Caudate nucleus (tissue), 63 donors: ENCODE measurements at places on chromosomes 3 and 15.

DNA sequence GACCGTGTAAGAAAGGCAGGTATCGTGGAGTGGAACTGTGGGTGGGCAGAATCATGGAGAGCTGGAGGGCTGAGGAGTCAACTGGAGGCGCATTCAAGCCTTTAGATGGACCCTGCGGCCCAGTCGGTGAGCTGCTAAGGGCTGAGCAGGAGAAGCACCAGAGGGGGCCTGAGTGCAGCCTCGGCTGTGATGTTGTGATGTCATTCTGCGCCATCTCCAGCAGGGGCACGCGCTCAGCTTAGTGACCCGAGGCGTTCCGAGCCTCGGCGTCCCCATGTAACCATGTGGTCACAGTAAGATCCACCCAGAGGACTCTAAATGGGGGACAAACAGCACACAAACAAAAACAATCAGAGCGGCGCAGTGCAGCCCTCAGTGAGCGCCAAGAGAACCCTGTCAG, 76.8 kb downstream of the VGLL4 start:
- DNase-seq: no peak

GRCh38 chr3:128501431-128501830, 8.4 kb upstream of the GATA2 start:
- DNase-seq: no peak

DNA sequence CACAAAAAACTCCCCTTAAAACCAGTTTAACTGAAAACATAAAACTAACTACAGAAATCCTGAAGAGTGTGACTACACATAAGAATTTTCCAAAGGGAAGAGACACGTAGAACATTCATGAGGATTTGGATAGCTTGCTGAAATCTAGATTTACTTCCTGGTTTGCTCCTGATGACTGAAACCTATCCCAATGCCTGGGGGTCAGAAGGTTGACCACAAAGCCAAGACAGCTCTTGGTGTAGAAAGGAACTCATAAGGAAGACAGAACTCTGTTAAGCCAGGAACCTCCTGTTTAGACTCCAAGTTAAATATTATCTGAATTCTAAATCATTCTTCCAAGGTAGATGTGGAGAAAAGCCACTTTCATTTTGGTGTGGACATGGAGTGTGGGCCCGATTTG, 92.8 kb downstream of the TFG start:
- no peak for DNase-seq

DNA sequence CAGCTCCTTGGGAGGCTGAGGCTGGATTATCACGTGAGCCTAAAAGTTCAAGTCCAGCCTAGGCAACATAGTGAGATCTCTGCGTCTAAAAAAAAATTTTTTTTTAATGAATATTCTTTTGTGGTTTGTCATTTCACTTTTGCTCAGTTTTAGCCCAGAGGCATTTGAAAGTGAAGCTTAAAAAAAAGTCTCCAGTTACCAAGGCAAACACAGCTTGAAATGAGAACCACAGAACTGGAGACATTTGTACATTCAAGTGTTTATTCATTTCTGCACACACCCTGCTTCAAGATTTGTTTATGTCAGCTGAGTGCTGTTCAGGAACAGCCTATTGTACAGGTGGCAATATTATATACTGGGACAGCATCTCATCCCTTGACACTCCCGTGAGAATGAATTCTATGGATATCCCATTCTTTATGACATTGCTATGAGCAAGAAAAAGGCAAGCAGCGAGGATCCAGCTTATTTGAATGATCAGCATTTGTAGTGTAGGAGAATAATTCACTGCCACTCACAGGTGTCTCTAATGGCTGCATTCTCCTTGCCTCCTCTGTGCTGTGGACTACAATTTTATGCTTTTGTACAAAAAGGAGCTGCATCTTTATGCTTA, 444.8 kb upstream of the GRM7 start:
- no peak for DNase-seq

GRCh38 chr3:178084938-178085816, 451.1 kb upstream of the KCNMB2 start:
- DNase-seq: peak; percentile 56

GRCh38 chr3:100662113-100662823, 47.0 kb upstream of the TFG start:
- DNase-seq: no peak

- DNase-seq: no peak
Measured at GRCh38 chr3:22117751-22118346, 366.8 kb upstream of the ZNF385D start.

DNA sequence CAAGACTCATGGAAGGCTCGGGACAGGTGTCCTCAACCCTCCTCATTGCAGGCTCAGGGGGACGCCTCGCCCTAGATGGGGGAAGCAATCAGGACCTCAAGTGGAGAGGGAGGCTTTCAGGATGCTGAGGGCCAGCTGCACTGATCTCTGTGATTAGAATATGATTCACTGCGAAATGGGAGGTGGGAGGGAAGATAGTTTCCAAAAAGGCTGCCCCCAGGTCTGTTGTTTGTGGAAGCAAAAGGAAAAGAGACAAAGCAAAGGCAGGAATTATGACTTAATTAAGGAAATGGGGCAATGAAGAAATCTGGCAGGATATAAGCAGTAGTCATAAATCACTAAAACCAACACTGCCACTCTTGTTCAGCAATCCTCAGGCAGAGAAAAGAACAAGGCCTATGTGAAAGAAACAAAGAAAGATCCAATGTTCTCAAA, 85.6 kb upstream of the ABHD17C start:
- DNase-seq: no peak

DNA sequence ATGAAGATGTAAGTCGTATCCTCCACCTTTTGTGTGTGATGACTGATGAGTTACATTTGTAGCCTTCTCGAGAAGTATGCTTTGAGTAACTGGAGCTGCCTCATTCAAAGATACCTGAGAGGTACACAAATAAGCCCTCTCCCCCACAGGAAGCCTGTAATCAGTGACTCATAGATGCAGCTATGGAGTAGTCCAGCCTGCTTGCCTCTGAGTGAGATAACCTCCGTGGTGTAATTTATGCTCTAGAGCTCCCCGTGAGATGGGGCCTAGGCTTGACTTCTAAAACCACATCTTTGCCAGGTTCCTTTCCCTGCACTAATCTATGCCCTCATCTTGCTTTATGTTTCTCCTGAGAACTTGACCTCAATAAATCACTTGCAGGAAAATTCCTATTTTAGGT, 291.7 kb downstream of the SUCLG2 start:
- no peak for DNase-seq

- DNase-seq: peak; percentile 28
Measured at GRCh38 chr3:168620854-168621253, 525.1 kb upstream of the GOLIM4 start.

GRCh38 chr15:88428053-88428452, 39.1 kb downstream of the MRPL46 start:
- no peak for DNase-seq

DNA sequence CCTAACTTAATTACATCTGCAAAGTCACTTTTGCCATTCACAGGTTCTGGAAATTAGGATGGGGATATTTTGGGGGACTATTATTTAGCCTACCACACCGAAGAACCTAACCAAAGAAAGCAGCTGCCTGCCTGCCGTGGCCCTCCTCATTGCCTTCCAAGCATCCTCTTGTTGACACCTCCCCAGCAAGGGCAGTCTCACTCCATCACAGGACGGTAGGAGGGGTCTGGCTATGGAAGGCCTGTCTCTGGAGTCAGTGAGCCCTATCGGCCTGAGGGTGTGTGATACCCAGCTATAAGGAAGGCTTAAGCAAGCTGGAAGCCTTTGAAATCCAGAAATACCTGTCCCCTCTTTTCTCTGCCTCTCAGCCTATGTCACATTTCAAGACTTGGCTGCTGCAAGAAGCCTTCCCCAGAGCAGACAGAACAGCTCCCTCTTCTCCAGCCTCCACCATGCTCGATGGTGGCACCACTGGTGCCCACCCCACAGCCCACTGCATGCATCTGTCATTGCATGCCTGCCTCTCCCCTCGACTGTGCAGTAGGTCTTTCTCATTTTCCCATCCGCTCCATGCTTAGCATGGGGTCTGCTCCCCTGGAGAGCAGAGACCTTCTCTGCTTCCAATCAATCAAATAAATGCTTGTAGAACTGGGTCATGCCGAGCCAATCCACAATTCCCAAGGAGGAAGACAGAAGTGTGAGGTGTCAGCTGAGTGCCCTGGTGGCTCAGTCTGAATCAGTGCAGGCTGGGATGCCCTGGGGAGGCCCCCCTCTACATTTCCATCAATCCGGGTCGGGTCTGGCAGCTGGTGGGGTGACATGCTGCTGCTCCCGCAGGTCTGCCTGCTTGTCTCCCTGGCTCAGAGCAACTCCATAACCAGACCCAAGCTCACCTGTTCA, 23.9 kb upstream of the LOXL1 start:
- no peak for DNase-seq

DNA sequence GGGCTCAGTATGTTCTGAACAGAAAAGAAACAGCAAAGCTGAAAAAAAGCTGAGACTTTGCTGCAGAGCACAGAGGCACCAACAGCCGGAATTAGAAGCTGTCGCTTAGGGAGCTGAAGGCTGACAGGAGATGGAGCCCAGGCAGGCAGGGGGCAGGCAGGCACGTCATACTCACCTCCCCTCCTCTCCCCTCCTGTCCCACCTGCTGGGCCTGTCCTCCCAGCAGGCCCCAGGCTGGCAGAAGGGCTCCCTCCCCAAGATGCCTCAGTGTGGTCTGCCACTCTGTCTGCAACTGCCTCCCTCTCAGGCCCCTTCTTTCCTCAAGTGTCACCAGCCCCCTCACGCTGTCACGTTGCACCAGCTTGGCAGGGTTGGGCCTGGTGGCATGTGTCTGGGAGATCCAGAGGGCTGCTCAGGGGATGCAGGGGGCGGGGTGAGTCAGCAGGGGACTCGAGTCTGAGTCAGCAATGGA, 3.2 kb upstream of the ANKRD63 start:
- DNase-seq: no peak

- DNase-seq: no peak
Measured at GRCh38 chr3:141454054-141454453, 32.8 kb upstream of the RASA2 start.

DNA sequence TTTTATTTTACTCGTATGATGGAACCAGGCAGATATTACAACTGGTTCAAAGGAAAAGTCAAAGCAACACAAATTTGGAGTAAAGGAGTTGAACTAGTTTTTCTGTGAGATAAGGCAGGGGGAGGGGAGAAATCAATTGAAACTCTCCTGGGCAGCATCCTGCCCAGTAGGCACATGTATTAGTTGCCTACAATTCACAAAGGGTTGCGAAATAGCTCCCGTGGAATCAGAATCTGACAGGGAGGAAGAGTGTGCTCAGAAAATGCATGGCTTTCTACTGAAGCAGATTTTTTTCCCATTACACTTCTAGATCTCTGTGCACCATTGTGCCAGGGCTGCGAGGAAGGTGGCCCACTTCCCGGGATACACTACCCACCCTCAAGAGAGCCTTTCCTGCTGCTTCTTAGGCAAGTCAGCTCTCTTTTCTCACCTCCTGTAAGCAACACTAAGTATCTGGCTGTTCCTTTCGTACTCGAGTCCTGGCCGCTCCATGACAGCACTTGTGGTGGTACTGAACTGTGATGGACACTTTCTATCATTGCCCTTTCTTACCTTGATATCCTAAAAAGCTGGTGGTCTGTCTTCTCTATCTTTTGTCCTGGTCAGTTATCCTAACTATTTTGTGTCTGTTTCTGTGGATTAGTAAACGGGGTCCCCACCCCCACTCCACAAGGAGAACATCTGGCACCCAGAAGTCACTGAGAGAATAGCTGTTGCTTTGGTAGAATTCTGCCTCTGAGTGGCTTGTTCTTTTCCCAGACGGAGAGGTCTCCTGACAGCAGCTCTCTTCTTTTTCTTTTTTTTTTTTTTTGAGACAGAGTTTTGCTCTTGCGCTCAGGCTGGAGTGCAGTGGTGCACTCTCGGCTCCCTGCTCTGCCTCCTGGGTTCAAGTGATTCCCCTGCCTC, 74.8 kb downstream of the RPL39L start:
- no peak for DNase-seq

GRCh38 chr3:149371001-149371722, 6.3 kb downstream of the TM4SF1 start:
- DNase-seq: no peak

DNA sequence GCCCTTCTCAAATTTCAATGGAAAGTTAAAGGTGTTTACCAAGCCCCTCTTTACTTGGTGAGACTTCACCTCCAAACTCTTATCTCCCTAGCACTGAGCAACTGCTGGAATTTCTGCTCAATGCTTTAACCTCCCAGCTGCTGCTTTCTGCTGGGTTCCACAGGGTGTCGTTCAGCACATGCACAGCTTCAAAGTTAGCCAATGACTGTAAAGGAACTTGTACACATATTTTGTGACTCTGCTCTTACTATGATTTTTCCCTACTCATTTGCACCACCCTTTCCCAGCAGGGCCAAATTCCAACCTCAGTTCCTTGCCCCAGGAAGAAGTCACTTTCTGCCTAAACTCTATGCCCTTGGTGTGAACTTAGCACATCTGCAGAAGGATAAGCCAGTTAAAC, 89.7 kb downstream of the ULK4 start:
- DNase-seq: no peak

DNA sequence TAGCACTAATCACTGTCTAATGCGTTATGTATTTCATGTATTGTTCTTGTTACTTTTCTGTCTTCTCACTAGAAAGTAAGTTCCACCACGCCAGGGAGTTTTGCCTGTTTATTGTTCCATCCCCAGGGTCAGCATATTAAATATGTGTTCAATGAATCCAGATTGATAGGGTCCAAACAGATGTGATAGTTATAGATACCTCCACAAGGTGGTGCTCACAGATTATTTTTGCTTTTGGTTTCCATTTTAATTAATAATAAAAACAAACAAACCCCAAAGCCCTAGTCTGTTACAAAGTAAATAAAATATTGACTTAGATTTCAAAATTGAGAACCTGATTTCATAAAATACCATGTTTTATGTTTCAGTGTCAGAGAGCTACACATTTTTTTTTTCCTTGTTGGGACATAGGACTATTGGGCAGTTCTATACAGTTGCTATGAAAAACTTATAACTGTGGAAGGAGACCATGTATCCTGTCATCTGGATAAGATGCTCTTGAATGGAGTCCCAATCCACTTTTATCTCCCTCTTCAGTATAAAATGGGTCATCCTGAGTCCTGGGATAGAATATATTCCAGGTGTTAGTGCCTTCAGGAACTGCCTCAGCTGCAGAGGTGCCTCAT, 12.4 kb downstream of the OTOL1 start:
- no peak for DNase-seq

GRCh38 chr3:64354956-64355355, 129.7 kb upstream of the PRICKLE2 start:
- DNase-seq: no peak

DNA sequence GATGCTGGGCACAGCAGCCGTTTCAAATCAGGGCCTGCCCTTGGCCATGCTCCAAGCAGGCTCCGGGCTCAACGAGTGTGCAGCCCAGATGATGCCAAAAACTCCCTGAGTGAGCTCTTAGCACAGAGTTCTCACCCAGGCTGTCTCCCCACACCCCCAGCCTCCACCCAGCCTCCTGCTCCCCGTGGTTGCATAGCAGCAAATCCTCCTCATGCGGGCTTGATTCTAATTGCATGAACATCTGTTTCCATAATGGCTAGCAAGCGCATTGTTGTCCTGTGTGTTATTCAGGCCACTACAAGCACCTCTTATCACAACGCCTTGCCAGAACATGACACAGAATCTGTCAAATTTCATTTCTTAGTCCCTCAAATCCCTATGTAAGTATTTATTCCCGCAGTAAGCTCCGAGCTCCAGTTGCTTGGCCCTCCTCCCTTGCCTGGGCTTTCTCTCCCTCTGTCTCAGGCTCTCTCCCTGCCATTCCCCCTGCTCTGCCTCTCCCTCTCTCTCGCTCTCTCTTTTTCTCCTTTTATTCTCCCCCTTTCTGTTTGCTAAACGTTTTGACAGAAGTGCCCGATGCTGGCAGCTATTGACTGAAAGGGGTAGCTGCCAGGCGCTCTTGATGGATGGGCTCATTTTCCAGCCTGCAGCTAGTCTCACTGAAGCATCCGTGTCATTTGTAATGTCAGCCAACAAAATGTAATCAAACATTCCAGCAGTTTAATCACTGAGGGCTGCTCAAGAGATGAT, 306.5 kb downstream of the IL20RB start:
- no peak for DNase-seq
